Karpas-422 (cell line): ENCODE measurements at places on chromosomes 16 and 17. TPM values are rescaled to one million over a fixed set of nuclear protein-coding genes. Genes with fewer than 3 reads are reported as not detected.

Gene HID1
- total RNA-seq: 0.65 TPM in 1 of 2 replicates, not detected in the other

Gene CCDC154
- 0.11 TPM in 1 of 2 replicates, not detected in the other for total RNA-seq

GRCh38 chr17:32495359-32496231, 8.8 kb downstream of the CDK5R1 start:
- no peaks in the 10 kb centered on the region for H3K27me3 ChIP-seq
- peaks cover 6% of the 10 kb centered on the region for H3K4me1 ChIP-seq
- no peak overlapping the region for H3K4me3 ChIP-seq
- no peak overlapping the region for H3K27ac ChIP-seq

GRCh38 chr17:34382621-34383124, 19.6 kb upstream of the CCL1 start:
- no peak for DNase-seq
- no peak overlapping the region for H3K4me3 ChIP-seq
- H3K27ac ChIP-seq: no peak overlapping the region
- no peaks in the 10 kb centered on the region for H3K27me3 ChIP-seq

Gene MAP2K3
- total RNA-seq: 49.4 and 66.7 TPM in 2 replicates

DNA sequence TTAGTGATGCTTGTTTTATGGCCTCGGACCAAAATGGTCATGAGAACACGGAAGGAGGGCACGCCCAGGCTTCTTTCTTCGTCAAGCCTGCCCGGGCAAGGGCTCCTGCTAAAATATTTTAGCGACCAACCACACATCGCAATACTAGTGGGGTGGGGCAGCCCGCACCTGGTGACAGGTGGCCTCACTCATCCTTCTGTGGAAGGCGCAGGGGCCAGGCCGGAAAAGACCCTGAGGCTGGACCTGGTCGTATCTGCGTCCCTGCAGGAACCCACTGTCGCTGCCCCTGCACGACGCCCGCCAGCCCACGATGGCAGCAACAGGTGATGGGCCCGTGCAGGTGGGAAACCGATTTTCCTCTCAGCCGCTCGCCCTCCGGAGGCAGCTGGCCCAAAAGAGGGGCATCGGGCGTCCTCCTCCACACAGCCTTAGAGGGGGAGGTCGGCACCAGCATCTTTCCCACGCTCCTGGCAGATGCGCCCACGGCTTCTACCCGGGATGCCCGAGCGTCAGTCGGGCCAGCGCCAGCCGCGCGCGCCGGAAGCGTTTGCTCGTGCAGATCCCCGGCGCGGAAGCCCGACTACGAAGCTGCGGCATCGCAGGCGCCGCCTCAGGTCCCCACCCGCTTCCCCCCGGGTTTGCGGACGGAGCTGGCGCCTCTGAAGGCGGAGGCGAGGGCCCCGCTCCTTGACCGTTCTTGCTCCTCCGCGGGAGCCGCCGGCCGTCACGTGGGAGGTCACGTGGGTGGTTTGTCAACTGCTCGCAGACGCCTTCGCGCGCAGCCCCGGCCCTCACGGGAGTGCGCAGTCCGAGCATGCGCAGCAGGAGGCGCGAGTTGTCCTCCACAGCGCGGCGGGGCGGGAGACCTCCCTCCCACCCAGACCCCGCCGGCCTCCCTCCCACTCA, 22.8 kb upstream of the FOXK2 start:
- peaks cover 21% of the 10 kb centered on the region for H3K4me1 ChIP-seq
- peak overlapping the region; percentile 65 for H3K4me3 ChIP-seq
- no peaks in the 10 kb centered on the region for H3K36me3 ChIP-seq
- DNase-seq: peak; percentile 96
- H3K27me3 ChIP-seq: no peaks in the 10 kb centered on the region
- no peak overlapping the region for H3K27ac ChIP-seq

DNA sequence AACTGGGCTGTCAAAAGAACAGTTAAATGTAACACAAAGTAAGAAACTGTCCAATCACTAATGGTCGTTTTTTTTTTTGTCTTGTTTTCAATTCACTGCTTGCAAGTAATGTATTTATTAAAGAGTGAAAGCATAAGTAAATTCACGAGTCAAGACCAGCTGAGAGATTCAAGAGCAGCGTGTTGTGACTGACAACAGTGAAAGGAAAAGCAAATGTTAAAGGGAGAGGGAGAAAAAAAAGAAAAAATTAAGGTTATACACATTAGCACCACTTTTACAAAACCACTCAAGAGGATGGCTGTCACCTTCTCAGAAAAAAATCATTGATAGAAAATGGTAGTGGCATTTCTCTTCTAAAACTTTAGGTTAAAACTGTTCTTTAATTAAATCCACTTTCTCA, 36.1 kb downstream of the GPATCH8 start:
- no peak overlapping the region for H3K27ac ChIP-seq
- no peaks in the 10 kb centered on the region for H3K27me3 ChIP-seq
- H3K4me3 ChIP-seq: no peak overlapping the region

Gene DNAH17
- total RNA-seq: not detected in 2 replicates

GRCh38 chr17:5705876-5706576, 121.7 kb upstream of the NLRP1 start:
- no peaks in the 10 kb centered on the region for H3K4me1 ChIP-seq
- no peak for DNase-seq
- H3K36me3 ChIP-seq: no peaks in the 10 kb centered on the region
- H3K27me3 ChIP-seq: no peaks in the 10 kb centered on the region
- H3K27ac ChIP-seq: no peak overlapping the region

Gene ENPP7
- 0.07 TPM in 1 of 2 replicates, not detected in the other for total RNA-seq

GRCh38 chr17:37322826-37323561, 52.8 kb upstream of the C17orf78 start:
- peaks cover 7% of the 10 kb centered on the region for H3K4me1 ChIP-seq
- peaks cover 43% of the 10 kb centered on the region for H3K36me3 ChIP-seq
- no peaks in the 10 kb centered on the region for H3K27me3 ChIP-seq
- no peak overlapping the region for H3K27ac ChIP-seq

GRCh38 chr17:6755281-6755680, 565 bp upstream of the XAF1 start:
- H3K27me3 ChIP-seq: no peaks in the 10 kb centered on the region
- no peak overlapping the region for H3K27ac ChIP-seq
- peaks cover 3% of the 10 kb centered on the region; the same call in 1 of the 2 replicates for H3K4me1 ChIP-seq

Gene FSCN2
- total RNA-seq: 0.63 and 1.2 TPM in 2 replicates

- no peaks in the 10 kb centered on the region; the same call in 1 of the 2 replicates for H3K27me3 ChIP-seq
- no peak overlapping the region for H3K4me3 ChIP-seq
- H3K36me3 ChIP-seq: no peaks in the 10 kb centered on the region; the same call in 1 of the 2 replicates
- no peak overlapping the region for H3K27ac ChIP-seq
- no peak for DNase-seq
Observed at GRCh38 chr16:24382762-24383407, 126.8 kb downstream of the CACNG3 start.

Gene NEUROD2
- total RNA-seq: not detected in 2 replicates

DNA sequence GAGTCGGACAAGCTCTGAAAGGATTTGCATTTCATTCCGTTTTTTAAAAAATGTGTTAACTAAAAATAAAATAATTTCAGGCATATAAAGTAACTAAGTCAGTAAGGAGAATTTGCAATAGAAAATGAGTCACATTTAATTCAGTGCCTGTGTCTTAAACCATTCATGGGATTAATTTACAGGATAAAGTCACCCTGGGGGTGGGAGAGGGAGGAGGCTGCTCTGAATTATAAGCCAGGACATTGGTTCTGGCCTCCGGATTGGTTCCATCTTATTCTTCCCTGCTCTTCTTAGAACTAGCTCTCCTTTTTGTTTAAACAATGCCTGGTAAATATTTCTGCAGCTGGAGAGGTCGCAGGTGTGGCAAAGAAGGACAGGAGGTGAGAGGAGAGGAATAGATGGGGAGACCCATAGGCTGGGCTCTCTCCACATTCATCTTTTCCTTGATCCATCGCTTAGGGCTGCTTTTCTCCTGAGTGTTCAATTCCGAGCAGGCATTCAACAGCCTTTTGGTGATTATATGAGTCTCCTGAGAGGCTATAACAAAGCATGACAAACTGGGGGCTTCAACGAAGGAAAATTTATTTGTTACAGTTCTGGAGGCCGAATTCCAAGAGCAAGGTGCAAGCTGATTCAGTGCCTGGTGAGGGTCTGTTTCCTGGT, 319.2 kb downstream of the PHKB start:
- no peaks in the 10 kb centered on the region for H3K27me3 ChIP-seq
- DNase-seq: no peak
- H3K36me3 ChIP-seq: no peaks in the 10 kb centered on the region
- peak overlapping the region; percentile 61 for H3K4me3 ChIP-seq

DNA sequence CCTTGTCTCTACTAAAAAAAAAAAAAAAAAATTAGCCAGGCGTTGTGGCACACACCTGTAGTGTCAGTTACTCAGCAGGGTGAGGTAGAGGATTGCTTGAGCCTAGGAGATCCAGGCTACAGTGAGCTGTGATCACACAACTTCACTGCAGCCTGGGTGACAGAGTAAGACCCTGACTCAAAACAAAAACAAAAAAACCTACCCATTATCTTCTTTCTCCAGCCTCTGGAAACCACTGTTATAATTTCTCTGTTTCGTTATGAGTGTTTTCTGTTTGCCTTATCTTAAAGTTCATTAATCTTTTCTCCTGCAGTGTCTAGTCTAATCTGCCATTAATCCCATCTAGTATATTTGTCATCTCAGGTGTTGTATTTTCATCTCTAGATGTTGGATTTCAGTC, 18.6 kb upstream of the CLTC start:
- H3K36me3 ChIP-seq: peaks cover 46% of the 10 kb centered on the region
- H3K27ac ChIP-seq: no peak overlapping the region
- no peaks in the 10 kb centered on the region for H3K4me1 ChIP-seq

DNA sequence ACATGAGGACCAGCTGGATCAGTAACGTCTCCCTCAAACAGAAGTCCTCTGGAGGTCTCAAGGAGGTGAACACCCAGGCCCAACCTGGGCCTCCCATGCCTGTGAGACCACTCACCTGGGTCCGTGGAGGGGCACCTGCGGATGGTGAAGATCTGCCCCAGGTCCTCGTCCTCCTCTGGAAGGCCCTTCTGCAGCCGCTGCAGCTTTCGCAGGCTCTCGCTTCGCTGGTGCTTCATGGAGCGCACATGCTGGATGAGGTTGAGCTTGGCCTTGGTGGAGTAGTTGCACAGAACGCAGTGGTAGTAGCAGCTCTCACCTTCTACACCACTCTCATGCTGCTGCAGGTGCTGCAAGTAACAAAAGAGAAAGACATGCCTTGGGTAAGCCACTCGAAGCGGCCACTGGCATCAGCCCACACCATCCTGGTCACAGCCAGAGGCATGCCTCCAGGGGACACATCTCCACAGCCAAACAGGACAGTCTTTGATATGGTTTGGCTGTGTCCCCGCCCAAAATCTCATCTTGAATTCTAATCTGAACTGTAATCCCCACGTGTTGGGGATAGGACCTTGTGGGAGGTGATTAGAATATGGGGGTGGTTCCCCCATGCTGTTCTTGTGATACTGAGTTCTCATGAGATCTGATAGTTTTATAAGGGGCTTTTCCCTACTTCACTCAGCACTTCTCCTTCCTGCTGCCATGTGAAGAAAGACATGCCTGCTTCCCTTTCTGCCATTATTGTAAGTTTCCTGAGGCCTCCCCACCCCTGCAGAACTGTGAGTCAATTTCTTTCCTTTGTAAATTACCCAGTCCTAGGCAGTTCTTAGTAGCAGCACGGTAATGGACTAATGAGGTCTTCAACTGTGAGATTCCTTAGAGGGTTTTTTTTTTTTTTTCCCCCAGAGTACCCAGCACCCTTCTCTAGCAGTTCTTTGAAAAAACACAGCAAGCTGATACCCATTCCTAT, 158.0 kb downstream of the ZFHX3 start:
- DNase-seq: no peak
- H3K27me3 ChIP-seq: no peaks in the 10 kb centered on the region
- H3K4me3 ChIP-seq: no peak overlapping the region
